ENCODE measurements at places on chromosomes 7 and 10.

DNA sequence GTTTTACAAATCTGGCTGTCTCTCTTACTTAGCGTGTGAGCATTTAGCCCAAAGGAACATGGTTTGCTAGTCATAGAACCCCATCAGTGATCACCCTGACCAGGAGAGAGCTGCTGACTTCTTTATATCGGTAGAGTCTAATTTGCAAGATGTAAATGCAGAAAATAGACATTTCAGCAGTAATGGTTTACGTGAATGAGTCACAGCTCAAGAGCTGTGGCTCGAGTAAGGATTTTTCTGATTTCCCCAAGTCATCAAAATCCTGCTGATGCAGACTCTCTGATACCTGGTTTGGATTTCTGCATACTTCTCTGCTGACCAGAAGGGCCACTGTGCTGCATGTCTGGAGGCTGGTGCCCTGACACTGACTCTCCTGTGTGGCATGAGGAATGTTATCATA lies 25.7 kb downstream of the NUB1 start:
- DNase-seq = no peak

DNA sequence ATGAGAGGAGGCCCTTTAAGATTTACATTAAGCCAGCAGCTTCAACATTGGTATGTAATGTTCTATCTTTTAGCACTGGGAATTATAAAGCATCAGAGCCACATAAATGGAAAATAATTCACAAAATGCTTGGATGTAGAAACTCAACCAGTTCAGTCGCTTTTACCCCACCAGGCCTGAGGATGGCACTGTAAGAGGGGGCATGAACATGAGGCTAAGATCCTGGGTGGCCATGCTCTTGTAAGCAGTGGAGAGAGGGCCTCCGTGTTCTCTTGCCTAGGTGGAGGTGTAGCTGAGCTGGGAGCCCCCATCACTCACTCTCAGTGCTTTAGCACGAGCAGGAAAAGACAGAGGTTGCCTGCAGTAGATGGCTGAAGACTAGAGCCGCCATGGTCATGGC lies 238.8 kb downstream of the FANK1 start:
- DNase-seq = no peak

GRCh38 chr7:52656098-52656497 lies 379.3 kb upstream of the POM121L12 start:
- DNase-seq = no peak

- DNase-seq = no peak
Measured at GRCh38 chr10:49597426-49598163, 12.5 kb upstream of the SLC18A3 start.

- DNase-seq = no peak
Measured at GRCh38 chr10:129365767-129366402, 101.2 kb upstream of the MGMT start.

GRCh38 chr7:152336754-152337368 lies 98.9 kb downstream of the KMT2C start:
- no peak for DNase-seq

GRCh38 chr10:24495666-24496460 lies 227.8 kb downstream of the ARHGAP21 start:
- DNase-seq = no peak

- no peak for DNase-seq
Measured at GRCh38 chr7:36895192-36895591, 170.9 kb upstream of the AOAH start.

DNA sequence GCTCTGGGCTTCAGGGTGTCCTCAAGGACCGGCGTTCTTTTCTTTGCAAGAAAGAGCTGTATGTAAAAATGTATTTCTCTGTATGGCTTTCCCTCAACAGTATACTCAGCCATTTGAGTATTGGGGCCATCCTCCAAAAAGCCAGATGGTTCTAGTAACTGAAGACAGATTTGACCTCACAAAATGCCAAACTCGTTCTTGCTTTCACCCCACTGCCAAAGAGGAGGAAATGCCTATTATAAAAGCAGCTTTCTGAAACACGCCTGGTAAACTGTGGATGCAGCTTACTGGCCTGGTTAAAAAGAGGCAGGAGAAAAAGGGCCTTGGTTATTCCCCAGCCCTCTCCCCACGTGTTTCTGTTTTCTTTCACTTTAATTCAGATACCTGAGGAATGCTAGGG lies 7.7 kb upstream of the HTR5A start:
- DNase-seq = no peak

- DNase-seq = no peak
Measured at GRCh38 chr10:46548498-46549090, 7.9 kb downstream of the GPRIN2 start.

GRCh38 chr10:112221545-112221944 lies 38.0 kb upstream of the GPAM start:
- no peak for DNase-seq

- DNase-seq = no peak
Measured at GRCh38 chr10:78217336-78217735, 183.7 kb downstream of the RPS24 start.

DNA sequence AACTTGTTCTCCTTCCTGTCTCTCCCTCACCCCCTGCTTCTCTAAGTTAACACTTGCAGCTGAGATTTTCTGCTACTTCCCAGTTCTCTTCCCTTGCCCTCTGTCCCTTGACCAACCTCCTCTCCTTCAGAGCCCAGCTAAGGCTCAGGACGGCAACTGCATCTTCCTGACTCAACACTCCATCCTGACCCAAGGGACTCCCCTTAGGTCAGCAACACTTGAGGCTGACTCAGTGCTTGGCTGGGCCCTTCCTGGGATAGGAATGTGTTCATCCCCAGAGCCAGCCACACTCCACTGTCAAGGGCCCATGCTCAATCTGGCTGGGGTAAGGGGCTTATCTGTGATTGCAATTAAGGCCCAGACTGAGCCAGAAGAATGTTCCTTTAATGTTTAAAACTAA lies 3.4 kb downstream of the CALHM2 start:
- no peak for DNase-seq

DNA sequence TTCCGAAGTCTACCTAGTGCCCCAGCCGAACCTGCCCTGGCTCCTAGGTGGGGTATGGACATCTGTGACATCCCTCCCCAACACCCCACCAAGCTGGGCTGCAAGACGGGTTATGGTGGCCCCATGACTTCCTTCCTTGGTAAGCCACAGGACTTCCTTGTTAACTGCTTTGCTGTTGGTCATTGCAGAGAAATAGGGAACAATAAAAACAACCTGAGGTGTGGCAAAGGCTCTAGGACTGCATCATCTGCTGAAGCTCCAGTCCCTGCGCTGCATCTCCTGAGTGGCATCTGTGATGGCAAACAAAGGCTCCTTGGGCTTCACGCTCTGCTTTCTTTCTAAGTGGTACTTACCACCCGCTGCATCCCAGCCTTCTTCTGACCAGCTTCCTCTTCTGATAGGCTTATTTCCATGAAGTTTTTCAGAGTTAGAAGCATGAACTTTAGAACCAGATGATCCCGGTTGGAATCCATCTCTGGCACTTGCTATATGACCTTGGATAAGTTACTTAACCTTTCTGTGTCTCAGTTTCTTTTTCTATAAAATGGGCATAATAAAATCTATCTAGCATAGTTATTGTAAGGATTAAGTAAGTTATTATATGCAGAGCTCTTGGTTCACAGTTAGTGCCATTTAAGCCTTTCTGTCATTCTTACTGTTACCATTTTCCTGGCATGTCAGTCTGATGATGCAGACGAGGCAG lies 216.8 kb downstream of the RPS24 start:
- no peak for DNase-seq
